Right forelimb (tissue), 1 donor: ENCODE measurements at places on chromosomes 3 and 15.
A peak's percentile ranks its signal among the peaks of the same experiment; 100 is the strongest.

DNA sequence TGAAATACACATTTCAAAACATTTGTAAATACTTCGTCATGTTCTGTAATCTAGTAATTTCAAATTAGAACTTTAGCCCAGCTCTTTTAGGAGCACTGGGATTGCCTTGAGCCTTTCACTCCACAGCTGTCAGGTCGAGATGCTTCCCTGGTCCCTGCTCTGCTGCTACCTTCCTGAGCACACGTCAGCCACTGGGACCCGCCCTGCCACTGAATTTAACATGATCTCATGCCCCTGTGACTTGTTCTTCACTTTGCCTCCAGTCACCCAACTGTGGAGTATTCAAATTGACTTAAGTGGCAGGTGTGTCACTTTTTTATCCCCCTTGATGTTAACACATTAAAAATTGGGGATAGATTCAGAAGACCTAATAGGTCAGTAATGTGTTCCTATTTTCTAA, 3.3 kb downstream of the ARRDC4 start:
- DNase-seq: no peak

DNA sequence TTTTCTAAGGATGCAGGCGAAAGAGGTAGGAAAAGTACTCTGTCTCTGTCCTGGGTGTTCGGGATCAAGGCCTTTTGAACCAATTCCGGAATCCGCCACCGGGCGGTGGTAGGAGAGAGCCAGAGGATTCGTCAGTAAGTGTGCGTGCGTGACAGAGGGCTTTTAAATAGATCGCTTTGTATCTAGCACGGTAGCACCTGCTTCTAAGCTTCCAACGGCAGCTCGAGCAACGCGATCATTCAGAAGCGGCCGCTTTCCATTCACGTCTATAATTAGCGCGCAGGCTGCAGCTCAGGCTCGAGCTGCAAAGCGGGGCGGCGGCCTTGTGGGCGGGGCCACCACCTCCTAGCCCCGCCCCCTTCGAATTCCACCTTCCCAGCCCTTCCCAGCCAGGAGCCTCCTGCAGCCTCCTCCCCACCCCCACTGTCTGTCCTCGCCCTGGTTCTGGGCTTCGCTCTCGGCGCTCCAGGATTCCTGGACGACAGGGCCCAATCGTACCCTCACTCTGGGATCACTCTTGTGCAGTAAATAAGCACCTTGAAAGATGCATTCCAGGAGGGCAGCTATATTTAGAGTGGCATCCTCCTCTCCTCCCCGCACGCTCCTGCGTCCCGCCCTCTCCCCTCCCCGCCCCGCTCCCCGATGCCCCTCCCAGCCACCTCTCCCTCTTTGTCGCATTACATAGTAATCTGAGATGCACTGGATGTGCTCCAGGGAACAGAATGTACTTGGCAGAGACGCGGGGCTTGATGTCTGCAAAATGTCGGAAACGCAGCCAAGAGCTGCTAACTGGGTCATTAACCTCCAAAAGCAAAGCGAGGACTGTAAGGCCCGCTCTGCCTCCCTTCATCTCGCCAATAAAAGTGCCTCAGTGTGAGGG, 224.1 kb upstream of the TPRG1 start:
- peak; percentile 97 for DNase-seq

DNA sequence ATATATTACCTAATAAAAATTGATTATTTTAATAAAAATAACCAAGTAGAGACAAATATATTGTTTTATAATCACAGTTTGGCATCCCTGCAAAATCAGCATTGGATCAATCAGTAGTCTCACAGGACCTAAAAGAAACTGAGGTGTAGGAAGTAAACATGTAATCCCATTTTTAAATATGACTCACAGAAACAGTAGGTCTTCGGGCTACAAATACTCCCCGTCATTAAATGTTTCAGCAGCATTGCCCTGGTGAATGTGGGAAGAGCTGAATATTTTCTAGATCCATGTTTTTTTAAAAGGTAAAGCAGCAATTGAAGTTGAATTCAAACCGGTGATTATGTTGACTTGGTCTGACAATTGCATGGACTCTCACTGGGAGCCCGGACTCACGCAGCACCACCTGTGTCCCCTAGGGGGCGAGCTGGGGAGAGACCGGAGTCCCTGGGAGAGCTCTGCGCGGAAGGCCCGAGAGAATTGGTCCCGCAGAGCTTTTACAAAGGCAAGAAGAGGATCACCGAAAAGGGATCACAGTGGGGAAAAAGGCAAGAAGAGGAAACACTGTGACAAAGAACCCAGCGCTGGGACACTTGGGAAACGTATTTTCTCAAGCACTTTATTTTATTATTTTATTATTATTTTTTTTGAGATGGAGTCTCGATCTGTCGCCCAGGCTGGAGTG, 17.2 kb upstream of the USP3 start:
- peak; percentile 82 for DNase-seq

DNA sequence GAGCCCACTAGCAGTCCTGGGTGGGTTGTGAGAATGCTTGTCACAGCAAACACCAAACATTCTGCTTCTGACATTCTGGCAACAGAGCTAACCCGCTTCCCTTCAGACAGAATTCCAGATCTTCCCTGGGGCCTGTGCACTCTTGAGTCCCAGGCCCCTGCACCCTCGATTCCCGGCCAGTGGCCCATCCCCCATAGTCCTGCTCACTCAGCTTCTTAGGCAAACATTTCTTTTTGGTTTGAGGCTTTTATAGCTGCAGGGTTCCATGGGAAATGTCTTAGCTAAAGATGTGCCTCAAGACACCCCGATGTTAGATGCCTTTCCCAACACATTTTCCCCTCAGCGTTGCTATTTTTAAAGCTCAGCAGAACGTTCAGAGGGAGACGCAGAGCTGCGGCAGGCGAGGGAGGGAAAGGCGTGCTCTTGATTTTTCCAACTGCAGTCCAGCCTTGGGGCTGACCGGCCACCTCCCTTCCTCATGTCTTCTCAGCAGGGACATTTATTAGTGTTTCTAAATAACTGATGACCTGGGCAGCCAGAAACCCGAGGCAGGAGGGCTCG, 35.2 kb downstream of the ABTB1 start:
- DNase-seq: peak; percentile 43

GRCh38 chr3:149393345-149394160, 16.1 kb upstream of the TM4SF1 start:
- peak; percentile 73 for DNase-seq

DNA sequence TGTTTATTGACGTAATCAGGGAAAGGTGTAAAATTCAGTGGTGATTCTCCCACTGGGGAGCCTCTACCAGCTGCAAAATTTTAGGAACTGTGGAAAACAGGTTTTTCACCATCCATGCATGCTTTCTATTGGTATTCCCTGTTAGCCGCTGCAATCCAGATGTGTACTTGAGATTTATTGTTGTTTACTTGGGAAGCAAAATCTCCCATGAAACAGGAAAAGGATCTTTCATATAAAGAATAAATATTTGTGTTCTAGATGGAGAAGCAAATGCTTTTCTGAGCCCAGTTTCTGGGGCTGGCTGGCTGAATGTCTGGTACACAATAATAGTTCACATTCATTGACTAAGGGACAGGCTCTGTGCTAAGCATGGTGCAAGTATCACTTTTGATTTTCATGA, 144.6 kb upstream of the RASGRP1 start:
- no peak for DNase-seq

- no peak for DNase-seq
Observed at GRCh38 chr3:138825336-138825735, 9.4 kb downstream of the PIK3CB start.

GRCh38 chr3:186515125-186515524, 29.1 kb downstream of the CRYGS start:
- DNase-seq: no peak

- no peak for DNase-seq
Observed at GRCh38 chr15:68330901-68331300, 53.4 kb downstream of the FEM1B start.

DNA sequence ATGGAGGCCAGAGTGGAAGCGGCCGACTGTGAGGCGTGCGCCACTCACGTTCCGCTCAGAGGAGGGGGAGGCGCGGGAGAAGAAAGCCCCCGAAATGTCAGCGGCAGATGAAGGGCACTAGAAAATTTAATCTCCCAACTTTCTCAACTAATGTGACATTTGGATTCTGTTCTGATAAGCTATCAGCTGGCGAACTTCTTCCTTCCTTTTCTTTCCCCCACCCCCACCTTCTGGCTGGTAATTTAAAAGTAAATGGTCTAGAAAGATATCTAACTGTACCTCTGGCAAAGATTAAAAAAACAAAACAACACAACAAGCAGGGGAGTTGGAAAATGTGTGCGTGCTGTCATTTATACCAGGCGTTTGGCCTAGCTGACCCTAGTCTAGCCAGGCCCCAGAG, 26.4 kb upstream of the TMEM115 start:
- DNase-seq: no peak

- no peak for DNase-seq
Observed at GRCh38 chr3:3065876-3066275, 44.3 kb downstream of the IL5RA start.

DNA sequence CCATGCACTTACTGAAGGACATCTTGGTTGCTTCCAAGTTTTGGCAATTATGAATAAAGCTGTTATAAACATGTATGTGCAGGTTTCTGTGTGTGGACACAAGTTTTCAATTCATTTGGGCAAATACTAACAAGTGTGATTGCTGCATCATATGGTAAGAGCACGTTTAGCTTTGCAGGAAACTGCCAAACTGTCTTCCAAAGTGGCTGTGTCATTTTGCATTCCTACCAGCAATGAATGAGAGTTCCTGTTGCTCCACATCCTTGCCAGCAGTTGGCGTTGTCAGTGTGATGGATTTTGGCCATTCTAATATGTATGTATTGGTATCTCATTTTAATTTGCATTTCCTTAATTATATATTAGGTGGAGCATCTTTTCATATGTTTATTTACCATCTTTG, 280.1 kb downstream of the SV2B start:
- no peak for DNase-seq

DNA sequence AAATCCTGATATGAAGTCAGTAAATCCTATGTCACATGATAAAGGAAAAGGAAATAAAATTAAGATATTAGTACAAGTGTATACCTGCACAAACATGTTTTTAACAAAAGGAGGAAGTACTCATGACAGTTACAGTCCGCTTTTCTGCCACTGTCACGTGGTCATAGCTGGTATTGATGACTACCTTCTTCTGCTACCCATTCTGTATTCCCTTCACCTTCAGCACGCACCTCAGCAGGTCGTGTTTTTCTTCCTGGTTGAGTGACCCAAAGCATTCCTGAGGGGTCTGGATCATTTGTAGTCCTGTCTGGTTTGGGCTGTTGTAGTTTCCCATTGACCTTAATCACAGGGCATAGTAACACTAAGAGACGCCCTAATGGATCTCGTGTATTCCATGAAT, 35.3 kb upstream of the P2RY12 start:
- DNase-seq: no peak

GRCh38 chr3:178517665-178518334, 18.4 kb upstream of the KCNMB2 start:
- DNase-seq: no peak

GRCh38 chr15:85694091-85694490, 100.6 kb downstream of the KLHL25 start:
- DNase-seq: no peak

DNA sequence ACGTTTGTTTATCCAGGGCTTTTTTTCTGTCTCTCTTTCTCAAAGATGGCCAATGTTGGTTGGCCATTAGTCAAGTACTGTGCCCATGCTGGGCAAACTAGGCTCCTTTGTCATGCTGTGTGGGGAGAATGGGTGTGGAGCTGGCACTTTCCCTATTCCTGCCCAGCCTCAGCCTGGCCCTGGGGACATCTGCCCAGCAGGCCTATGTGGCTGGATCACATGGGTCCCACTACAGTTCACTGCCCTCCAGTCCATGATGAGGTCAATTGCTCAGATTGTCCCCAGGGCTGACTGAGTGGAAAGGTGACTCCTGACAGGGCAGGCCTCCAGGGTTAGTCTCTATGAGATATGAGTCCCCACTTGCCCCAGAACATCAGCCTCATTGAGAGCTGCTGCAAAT, 54.4 kb upstream of the HERC1 start:
- DNase-seq: no peak

DNA sequence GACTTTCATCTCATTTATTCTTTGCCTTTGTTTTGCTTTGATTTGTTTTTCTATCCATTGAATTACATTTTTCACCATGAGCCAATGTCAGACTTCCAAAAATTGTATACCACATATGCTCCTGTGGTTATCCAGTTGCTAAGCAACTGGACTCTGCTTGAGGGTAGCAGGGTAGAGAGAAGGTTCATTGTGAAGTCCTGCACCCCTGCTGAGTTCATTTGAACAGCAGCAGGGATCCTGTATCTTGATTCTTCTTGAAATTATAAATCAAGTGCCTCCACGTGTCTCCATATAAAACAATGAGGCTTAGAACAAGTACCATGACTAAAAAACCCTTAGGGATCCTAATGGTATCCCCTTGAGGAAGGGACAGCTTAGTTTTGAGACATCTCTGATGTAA, 449.3 kb downstream of the ROBO2 start:
- no peak for DNase-seq

DNA sequence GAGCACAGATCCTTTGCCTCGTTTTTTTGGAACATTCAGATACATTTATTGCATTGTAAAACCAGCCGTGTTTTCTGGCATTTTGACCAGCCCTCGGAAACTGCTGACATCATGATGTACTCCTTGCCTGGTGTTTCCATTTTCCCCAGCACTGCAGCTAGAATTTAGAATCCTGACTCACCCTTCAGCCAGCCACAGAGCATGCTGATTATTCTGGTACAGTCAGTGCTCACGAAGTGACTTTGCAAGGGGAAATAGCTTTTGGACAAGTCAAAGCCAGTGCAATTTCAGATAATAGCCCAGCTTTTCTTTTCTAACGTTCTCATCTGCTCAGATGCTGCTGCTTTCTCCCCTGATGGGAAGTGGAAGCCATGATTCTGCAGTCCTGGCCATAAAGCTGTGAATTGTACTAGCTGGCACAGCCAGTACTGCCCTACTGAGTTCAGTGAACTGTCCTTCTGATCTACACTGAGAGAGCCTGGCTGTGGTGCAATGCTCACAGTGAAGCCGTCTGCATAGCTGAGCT, 12.1 kb upstream of the CNBP start:
- peak; percentile 55 for DNase-seq

GRCh38 chr3:184741259-184741556, 29.3 kb upstream of the MAGEF1 start:
- peak; percentile 1 for DNase-seq

- no peak for DNase-seq
Observed at GRCh38 chr3:172903642-172904320, 153.3 kb downstream of the ECT2 start.

DNA sequence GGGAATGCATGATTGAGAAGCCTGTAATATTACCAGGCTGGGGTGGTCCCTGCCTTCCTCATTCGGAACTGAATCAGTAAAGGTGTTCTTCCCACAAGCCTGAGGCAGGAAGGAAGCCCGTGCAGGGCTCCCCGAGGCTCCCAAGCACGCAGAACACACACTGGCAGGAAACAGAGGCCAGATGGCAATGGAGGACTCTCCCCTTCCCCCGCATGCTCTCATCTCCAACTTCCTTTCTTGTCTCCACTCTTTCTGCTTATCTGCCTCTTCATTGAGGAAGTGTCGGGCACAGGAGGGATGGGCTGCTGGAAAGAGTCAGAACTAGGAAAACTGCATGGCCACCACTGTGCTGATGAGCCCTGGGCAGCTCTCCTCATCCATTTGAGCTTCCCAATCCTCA, 123.5 kb downstream of the NUP210 start:
- DNase-seq: no peak
